A673 (cell line): ENCODE measurements at places on chromosomes 7 and 10.

- DNase-seq: no peak
These were observed 104.0 kb downstream of the RALA start for GRCh38 chr7:39727231-39728012.

DNA sequence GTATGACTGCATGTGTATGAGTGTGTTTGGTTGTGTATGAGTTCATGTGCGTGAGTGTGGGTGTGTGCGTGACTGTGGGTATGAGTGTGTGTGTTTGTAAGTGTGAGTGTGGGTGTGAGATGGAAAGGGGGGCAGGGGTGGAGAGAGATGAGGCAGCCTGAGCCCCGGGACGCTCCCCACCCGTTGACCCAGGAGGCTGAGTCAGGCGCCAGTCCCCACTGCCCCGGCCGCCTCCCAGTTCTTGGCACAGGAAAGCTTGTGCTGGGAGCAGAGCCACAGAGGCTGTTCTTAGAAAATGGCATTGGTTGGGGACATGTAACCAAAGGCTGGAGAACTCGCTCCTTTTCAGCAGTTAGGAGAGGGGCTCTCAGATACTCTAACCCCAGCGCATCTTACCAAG lies 27.8 kb upstream of the NUB1 start:
- peak; percentile 19 for DNase-seq

DNA sequence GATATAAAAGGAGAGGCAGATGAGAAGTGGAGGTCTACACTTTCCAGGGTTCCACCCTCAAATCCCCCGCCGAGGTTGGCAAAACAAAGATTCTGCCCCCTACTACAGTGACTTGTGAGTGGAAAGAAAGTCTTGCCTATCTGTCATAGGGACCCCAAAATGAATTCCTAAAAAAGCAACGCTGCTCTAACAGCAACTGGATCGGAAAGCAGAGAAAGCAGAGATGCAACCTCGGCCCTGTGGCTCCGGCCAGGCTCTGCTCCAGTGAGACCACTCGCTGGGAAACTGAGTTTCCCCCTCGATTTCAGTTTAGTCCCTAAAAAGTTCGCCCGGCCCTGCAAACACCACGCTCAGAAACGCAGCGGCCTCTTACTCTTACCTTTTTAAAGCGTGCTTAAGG lies 297.9 kb upstream of the NFE2L3 start:
- DNase-seq: no peak

- DNase-seq: no peak
These were observed 35.5 kb downstream of the LYZL2 start for GRCh38 chr10:30594077-30594476.

DNA sequence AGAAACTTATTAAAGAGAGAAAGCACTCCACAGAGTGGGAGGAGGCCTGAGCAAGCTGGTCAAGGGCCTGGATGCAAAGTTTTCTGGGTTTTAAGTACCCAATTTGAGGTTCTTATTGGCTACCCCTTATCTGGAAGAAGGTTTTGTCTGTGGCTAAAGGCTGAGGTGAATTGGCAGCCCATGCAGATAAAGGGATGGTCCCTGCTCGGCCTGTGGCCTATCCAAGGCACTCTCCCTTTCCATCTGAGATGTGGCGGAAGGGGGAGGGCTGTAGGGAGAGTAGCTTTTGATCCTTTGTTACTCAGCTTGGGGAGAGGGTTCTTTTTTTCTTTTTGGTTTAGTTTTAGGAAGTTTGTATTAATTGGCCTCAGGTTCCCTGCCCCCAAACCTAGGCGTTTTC lies 465.1 kb downstream of the ATRNL1 start:
- no peak for DNase-seq

- DNase-seq: no peak
These were observed 170.6 kb downstream of the PRKG1 start for GRCh38 chr10:51244748-51245490.

DNA sequence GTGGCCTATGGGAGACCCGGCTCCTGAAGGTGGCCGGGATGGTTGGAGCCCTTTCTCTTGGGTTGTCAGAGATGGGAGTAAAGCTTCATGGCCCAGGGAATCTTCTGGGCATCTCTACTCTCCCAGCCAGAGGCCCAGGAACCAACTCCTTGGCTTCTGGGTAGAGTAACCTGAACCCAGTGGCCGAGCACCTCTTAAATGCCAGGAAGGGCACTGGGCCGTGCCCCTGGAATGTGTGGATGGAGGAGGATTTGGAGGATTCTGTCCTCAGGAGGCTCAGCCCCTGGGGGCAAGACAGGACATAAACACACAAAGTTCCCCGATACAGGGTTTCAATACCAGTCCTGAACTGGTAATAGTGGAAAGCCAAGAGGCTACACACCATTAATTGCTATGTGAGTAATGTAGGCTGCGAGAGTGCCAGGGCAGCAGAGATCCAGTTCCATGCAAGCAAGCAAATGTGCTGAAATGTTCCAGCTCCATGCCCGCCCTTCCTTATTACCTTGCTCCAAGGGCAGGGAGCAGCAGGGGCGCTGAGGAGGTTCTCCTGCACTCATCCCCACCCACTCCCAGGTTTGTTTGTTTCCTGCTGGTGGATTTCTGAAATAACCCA lies 1.2 kb downstream of the PALD1 start:
- no peak for DNase-seq

- peak; percentile 86 for DNase-seq
These were observed 23.3 kb downstream of the BPGM start for GRCh38 chr7:134669845-134670373.

DNA sequence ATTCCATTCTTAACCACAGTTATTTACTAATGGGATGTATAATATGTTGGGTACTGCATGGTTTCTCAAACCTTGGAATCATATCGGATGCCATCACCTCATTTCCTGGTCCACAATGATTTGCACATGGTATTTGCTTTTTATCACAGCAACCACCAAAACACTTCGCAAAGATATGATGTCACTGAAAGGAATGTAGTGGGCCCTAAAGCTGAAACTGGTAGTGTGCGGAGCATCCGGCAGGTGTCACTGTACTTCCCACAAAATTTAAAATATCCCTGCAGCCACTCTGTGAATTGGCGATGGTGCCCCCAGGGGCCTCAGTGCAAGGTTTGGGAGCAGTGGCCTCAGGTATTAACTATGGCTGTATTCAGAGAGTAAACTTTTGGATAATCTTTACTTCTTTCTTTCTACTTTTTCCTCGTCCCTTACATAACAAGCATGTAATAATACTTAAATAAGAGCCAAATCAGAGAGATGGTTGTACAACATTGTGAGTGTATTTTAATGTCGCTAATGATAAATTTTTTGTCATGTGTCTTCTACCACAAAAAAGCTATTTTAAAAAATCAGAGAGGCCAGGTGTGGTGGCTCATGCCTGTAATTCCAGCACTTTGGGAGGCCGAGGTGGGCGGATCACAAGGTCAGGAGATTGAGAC lies 66.2 kb downstream of the FAM241B start:
- DNase-seq: peak; percentile 75

- no peak for DNase-seq
These were observed 69.7 kb upstream of the FGFR2 start for GRCh38 chr10:121667948-121668313.

DNA sequence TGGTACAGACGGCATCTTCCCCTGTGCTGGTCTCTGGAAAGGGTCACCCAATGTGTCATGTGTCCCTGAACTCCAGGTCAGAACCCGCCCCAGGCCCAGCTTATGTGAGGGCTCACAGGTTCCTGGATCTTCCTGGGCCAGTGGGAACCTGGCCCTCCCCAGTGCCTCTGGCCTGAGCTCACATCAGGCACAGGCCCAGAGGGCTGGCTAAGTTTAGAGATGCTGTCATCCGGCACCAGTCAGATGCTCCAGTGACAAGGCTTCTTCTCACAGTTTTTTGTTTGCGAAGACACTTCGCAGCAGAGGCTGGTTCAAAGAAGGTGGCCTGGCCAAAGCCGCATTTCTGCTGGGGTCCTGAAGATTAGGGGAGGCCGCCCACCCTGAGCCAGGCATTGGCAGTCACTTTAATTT lies 11.8 kb downstream of the CAMK2B start:
- no peak for DNase-seq

GRCh38 chr7:92133737-92134270 lies 473 bp downstream of the CYP51A1 start:
- DNase-seq: peak; percentile 67

DNA sequence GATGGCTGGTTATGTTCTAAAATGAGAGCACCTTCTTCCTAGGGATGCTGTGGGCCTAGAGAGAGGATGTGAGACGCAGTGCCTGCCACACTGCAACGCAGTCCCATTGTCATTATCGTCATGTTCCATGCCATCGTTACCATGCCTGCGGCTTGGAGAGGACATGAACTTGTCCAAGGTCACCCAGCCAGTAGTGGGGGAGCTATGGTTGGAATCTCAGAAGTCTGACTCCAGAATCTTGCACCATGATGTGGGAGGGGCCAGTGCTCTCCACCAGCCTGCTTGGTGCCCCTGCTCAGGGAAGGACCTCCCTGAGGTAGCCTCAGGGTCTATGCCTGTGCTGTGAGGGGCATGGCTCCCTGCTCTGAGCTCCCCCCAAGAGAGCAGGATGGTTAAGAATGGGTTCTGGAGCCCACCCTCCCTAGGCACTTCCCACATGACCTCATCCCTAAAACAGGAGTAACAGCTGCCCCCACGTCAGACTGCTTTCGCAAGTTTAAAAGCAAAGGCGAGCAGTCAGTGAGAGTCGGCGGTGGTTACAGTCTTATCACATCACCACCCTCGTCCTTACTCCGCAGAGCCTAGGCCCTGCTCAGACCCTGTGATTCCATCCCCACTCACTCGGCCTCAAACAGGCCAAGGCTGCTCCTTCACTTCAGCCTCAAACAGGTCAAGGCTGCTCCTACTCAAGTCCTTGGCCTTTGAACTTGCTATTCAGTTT lies 50.4 kb downstream of the HABP2 start:
- no peak for DNase-seq

GRCh38 chr7:31260851-31261250 lies 79.7 kb downstream of the NEUROD6 start:
- DNase-seq: no peak

DNA sequence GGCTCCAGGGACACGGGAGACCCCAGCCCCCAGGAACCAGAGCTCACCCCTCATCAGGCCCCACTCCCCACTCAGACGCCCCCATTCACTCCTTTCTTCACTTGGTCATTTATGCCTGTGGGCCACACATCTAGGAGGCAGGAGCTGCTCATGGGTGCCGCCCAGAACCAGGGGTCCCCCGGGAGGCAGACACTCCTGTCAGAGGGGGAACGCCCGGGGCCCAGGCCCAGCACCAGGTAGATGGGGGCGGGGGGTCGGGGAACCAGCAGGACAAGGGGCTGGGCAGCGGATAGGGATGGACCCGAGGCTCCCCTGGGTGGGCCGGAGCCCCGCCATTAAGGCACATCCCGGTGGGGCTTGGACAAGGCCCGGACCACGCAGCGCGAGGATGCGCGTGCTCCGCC lies 11.8 kb downstream of the CALY start:
- DNase-seq: no peak

DNA sequence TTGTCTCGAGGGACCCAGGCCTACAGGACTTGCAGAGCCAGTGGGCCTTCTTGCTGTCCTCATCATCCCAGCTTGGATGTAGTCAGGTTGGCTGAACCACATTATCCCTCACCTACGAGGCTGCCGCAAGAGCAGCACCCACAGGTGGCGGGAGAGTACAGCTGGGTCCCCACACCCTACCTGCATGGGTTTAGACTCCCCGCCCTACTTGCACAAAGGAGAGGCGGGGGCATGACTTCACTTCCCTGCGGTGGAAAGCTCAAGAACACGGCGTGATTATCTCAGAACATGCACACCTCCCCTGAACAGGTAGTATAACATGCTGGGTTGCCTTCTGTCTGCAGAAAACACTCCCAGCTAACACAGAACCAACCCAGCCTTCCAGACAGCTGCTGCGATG lies 57.5 kb downstream of the CTBP2 start:
- DNase-seq: no peak

GRCh38 chr7:76278540-76278939 lies 23.9 kb upstream of the HSPB1 start:
- no peak for DNase-seq

- no peak for DNase-seq
These were observed 1065.8 kb downstream of the REEP3 start for GRCh38 chr10:64586934-64587503.
